Activated T-helper 1 cell treated with anti-CD3 and anti-CD28 coated beads, Interleukin-12 subunit alpha, Interleukin-12 subunit beta, Interleukin-2, Interleukin-4 antibody, amounts not matched to agents 30 ng/mL and 10 ng/mL and 1 ng/mL, durations not matched to agents 14 hours and 24 hours and 36 hours (primary cell): ENCODE measurements at places on chromosomes 1 and 21. TPM values are rescaled to one million over a fixed set of nuclear protein-coding genes. Genes with fewer than 3 reads are reported as not detected.

DNA sequence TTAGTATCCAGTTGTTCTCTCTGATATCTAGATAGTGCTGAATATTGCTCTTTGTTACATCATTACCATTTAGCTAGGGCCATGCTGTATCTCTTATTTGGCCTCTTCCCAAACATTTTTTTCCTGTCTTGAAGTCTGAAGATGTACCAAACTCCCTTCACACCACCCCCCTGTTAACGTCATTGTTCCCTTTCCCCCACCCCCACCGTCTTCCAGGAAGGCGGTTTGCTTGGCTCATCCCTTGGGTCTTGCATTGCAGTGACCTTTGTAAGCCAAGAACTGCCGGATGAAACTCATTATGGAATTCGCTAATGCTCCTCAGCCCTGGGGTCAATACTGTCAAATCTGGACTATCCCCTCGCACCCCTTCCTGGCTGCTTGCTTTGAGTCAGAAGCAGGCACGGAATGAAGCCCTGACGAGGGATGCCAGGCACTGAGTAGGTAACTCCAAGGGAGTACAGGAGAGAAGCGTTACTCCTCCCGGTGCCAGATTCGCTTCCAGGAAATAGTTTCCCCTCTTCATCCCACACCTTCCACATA is 283.1 kb downstream of the TM2D1 start:
- H3K36me3 ChIP-seq, result no peaks in the 10 kb centered on the region
- H3K4me1 ChIP-seq, result no peaks in the 10 kb centered on the region

GRCh38 chr1:19879661-19880060 is 2.5 kb upstream of the OTUD3 start:
- no peak overlapping the region for H3K27ac ChIP-seq
- H3K27me3 ChIP-seq, result peaks cover 11% of the 10 kb centered on the region
- DNase-seq, result no peak
- H3K4me1 ChIP-seq, result peaks cover 24% of the 10 kb centered on the region
- peaks cover 4% of the 10 kb centered on the region for H3K36me3 ChIP-seq

The PTGS2 gene
- 0.67 and 0.71 TPM in 2 replicates for total RNA-seq

GRCh38 chr1:12178511-12178910 is 11.7 kb downstream of the TNFRSF1B start:
- H3K36me3 ChIP-seq, result peaks cover 36% of the 10 kb centered on the region
- no peaks in the 10 kb centered on the region for H3K27me3 ChIP-seq
- DNase-seq, result no peak

DNA sequence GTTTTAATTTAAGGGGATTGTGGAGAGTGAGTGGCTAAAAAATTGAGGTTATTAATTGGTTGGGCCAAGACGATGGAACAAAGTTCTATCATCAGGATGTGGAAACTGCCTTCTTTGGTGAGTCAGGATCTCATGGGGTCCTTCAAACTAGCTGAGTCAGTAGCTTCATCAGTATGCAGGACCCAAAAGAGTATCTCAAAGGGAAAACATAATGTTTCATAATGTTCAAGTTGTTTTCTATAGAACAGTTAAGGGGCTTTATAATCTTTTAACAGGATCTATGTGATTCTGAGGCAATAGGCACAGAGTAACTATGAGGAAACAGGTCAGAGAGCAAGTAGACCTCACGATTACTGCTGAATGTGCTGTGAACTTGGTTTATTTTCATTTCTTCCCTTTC is 3.2 kb upstream of the OLFML2B start:
- no peak overlapping the region for H3K4me3 ChIP-seq
- no peak overlapping the region for H3K27ac ChIP-seq
- H3K4me1 ChIP-seq, result peaks cover 7% of the 10 kb centered on the region
- H3K27me3 ChIP-seq, result peaks cover 43% of the 10 kb centered on the region
- no peaks in the 10 kb centered on the region for H3K36me3 ChIP-seq

DNA sequence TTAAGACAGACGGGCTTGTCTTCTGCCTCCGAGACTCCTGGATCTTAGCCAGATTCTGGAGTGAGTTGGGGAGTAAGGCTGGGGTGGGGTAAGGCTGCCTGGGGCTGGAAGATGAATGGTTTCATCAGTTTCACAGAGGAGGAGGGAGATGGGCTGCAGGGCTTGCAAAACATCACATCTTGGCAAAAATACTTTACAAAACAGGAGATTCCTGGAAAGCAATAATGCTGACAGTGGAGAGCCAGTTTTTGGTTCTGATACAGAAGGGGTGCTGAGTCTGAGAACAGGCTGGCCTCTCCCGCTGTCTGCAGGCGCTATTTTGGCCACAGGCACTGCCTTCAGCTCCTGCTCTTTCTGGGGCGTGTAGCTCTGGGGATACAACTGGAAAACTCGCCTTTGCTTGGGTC is 83.4 kb upstream of the KCNE2 start:
- no peak for DNase-seq
- H3K4me3 ChIP-seq, result no peak overlapping the region
- H3K27ac ChIP-seq, result no peak overlapping the region
- H3K4me1 ChIP-seq, result peaks cover 8% of the 10 kb centered on the region

DNA sequence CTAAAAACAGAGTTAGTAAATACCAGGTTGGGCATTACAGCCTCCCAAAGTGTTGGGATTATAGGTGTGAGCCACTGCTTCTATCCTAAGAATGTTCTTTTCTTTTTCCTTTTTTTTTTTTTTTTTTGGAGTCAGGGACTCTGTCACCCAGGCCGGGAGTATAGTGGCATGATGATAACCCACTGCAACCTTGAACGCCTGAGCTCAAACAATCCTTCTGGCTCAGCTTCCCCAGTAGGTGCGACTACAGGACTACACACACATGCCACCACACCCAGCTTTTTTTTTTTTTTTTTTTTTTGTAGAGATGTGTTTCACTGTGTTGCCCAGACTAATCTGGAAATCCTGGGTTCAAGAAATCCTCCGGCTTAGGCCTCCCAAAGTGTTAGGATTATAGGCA is 5.9 kb downstream of the ZBTB8OS start:
- H3K27ac ChIP-seq, result no peak overlapping the region
- peaks cover 7% of the 10 kb centered on the region for H3K36me3 ChIP-seq
- no peak for DNase-seq
- peaks cover 19% of the 10 kb centered on the region for H3K4me1 ChIP-seq
- no peaks in the 10 kb centered on the region for H3K27me3 ChIP-seq

The OLFML3 gene
- 0.10 TPM in 2 replicates for total RNA-seq

DNA sequence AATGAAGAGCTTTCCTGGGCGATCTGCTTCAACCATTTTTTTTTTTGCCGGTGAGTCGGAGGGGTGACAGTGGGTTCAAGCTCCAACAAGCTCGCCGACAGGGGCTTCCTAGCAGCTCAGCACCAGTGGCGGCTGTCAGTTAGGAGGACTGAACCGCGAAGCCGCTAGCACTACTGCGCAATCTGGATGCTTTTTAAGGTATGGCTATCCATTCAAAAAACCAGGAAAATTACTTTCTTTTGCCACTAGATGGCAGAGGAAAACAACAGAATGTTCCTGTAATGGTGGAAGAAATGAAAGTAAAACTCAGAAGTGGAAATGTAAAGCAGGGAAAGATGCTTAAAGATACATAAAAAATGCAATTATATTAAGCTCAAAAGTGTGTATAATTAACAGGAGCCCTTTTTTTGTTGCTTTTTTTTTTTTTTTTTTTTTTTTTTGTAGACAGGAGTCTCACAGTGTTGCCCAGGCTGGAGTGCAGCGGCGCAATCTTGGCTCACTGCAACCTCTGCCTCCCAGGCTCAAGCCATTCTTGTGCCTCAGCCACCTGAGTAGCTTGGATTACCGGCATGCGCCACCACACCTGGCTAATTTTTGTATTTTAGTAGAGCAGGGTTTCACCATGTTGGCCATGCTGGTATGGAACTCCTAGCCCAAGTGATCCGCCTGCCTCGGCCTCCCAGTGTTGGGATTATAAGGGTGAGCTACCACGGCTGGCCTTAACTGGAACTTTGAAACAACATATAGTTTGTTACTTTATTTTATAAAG is 8.5 kb downstream of the KYAT3 start:
- no peak for DNase-seq
- H3K27ac ChIP-seq, result peak overlapping the region; percentile 45
- peaks cover 86% of the 10 kb centered on the region for H3K4me1 ChIP-seq
- H3K36me3 ChIP-seq, result peaks cover 63% of the 10 kb centered on the region
- peak overlapping the region; percentile 31 for H3K4me3 ChIP-seq

The RAB29 gene
- total RNA-seq, result 37.2 and 38.1 TPM in 2 replicates

- no peaks in the 10 kb centered on the region for H3K27me3 ChIP-seq
- no peak overlapping the region for H3K4me3 ChIP-seq
- H3K4me1 ChIP-seq, result no peaks in the 10 kb centered on the region
Observed at GRCh38 chr1:73674945-73675561, 522.9 kb downstream of the LRRIQ3 start.

GRCh38 chr1:107740579-107740978 is 224.4 kb downstream of the VAV3 start:
- H3K27me3 ChIP-seq, result no peaks in the 10 kb centered on the region
- DNase-seq, result no peak
- no peak overlapping the region for H3K4me3 ChIP-seq
- H3K36me3 ChIP-seq, result no peaks in the 10 kb centered on the region
- no peak overlapping the region for H3K27ac ChIP-seq
- no peaks in the 10 kb centered on the region for H3K4me1 ChIP-seq

GRCh38 chr1:196070940-196071339 is 537.3 kb downstream of the KCNT2 start:
- no peaks in the 10 kb centered on the region for H3K36me3 ChIP-seq
- H3K27ac ChIP-seq, result no peak overlapping the region

DNA sequence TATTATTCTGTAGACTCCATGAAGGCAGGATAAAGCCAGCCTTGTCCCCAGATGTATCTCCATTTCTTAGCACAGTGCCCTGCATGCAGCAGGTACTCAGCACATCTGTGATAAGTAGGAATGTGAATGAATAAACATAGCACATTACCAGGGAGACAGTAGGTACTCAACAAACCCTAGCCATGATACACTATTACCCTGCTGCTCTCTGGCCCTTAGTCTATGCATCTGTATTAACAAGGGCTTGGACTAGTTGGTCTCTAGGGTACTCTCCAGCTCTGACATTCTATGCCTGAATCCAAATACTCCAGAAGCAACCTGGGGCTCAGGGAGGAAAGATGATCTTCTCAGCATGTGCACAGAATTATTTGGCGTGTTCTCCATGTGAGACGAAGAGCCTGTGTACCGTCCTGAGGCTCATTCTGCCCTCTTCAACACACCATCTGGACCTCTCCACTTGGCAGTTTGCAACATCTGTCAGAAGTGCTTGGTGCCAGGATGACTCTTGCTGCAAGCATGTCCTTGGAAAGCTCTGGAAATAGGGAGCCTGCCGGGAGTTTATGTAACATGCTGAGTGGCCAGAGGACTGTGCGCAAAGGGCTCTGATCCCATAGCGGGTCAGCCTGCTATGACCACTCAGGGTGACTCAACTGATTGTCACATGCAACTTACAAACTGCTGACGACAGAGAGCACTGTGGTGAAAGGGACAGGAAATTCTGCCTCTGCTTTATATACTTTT is 228.2 kb upstream of the USP24 start:
- no peak overlapping the region for H3K4me3 ChIP-seq
- no peak for DNase-seq
- H3K4me1 ChIP-seq, result peaks cover 9% of the 10 kb centered on the region
- no peak overlapping the region for H3K27ac ChIP-seq
- peaks cover 13% of the 10 kb centered on the region for H3K27me3 ChIP-seq

The MSH4 gene
- total RNA-seq, result 0.39 and 0.54 TPM in 2 replicates

DNA sequence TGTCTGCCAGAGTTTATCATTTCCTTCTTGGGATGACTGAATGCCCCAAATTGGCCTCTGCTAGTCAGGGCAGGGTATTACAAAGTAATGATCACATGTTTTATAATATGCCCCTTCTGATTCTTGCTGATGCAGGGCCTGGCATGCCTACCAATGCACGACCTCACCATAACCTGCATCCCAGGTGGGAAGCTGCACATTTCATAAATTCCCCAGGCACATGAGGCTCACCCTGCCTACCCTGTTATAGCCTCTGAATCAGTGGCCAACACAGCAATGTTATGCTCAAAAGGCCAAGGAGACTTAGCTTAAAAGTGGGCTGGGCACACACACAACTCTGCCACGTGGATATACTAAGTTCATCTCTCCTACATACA is 28.0 kb upstream of the XPR1 start:
- H3K4me3 ChIP-seq, result no peak overlapping the region
- no peaks in the 10 kb centered on the region for H3K4me1 ChIP-seq
- no peak for DNase-seq
- no peaks in the 10 kb centered on the region for H3K36me3 ChIP-seq
- peaks cover 7% of the 10 kb centered on the region for H3K27me3 ChIP-seq
- no peak overlapping the region for H3K27ac ChIP-seq

DNA sequence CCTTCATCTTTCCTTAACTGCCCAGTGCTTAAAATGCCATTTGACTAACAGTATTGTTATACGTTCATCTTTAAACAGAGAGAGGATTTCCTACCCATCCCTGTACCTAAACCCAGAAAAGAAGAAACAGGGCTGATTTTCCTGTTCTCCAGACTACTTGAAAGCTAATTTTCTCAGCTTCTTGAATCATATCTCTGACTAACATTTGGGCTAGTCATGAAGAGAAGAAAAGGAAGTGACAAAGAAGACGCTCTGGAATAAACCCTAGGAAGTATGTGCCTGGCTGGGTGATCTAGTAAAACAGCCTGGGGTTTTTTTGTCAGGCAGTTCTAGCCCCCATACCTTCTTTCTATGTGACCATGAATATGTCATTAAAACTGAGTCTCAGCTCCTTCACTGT is 44.8 kb upstream of the SGIP1 start:
- peaks cover 7% of the 10 kb centered on the region for H3K27me3 ChIP-seq
- H3K4me3 ChIP-seq, result no peak overlapping the region
- no peaks in the 10 kb centered on the region for H3K36me3 ChIP-seq
- H3K27ac ChIP-seq, result no peak overlapping the region

GRCh38 chr1:11147197-11147770 is 41.9 kb upstream of the ANGPTL7 start:
- peaks cover 43% of the 10 kb centered on the region for H3K36me3 ChIP-seq
- no peaks in the 10 kb centered on the region for H3K27me3 ChIP-seq
- H3K4me3 ChIP-seq, result no peak overlapping the region
- peaks cover 23% of the 10 kb centered on the region for H3K4me1 ChIP-seq

The TCHHL1 gene
- total RNA-seq, result not detected in 2 replicates

- H3K27me3 ChIP-seq, result no peaks in the 10 kb centered on the region
- no peaks in the 10 kb centered on the region for H3K36me3 ChIP-seq
- H3K27ac ChIP-seq, result no peak overlapping the region
Observed at GRCh38 chr1:14706631-14707030, 108.1 kb downstream of the KAZN start.

- H3K36me3 ChIP-seq, result no peaks in the 10 kb centered on the region
- H3K27me3 ChIP-seq, result peaks cover 6% of the 10 kb centered on the region
- H3K27ac ChIP-seq, result no peak overlapping the region
- H3K4me1 ChIP-seq, result no peaks in the 10 kb centered on the region
Observed at GRCh38 chr1:107404756-107405155, 263.9 kb downstream of the NTNG1 start.

DNA sequence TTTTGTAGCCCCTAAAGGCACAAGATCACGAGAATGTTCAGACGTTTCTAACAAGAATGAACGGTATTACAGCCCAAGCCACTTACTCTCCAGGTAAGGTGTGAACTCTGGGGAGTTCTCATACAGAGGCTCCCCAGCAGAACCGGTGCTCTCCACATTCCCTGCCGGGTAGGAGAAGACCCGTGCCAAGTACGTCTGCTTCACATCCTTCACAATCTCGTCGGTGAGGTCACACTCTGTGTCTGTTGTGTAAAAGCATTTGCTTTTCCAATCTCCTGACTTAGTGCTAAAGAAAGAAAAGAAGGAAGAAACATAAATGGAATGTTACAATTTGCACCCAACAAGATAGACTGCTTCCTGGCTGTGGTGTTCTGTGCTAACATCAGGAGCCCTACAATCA is 5.7 kb downstream of the F3 start:
- H3K27me3 ChIP-seq, result peaks cover 46% of the 10 kb centered on the region
- peaks cover 5% of the 10 kb centered on the region for H3K4me1 ChIP-seq
- H3K27ac ChIP-seq, result no peak overlapping the region
- no peaks in the 10 kb centered on the region for H3K36me3 ChIP-seq

GRCh38 chr1:23385119-23385621 is 15.5 kb upstream of the ZNF436 start:
- no peaks in the 10 kb centered on the region for H3K4me1 ChIP-seq
- no peak overlapping the region for H3K4me3 ChIP-seq
- no peak overlapping the region for H3K27ac ChIP-seq
- H3K36me3 ChIP-seq, result no peaks in the 10 kb centered on the region
- no peaks in the 10 kb centered on the region for H3K27me3 ChIP-seq
